ENCODE measurements at places on chromosomes 2 and 18. TPM values are rescaled to one million over a fixed set of nuclear protein-coding genes. Genes with fewer than 3 reads are reported as not detected.

- H3K4me1 ChIP-seq, result peaks cover 21% of the 10 kb centered on the region
- H3K27ac ChIP-seq, result peak overlapping the region; percentile 74
- no peak overlapping the region for H3K4me3 ChIP-seq
- H3K27me3 ChIP-seq, result no peaks in the 10 kb centered on the region
These were observed 98.8 kb upstream of the EML6 start for GRCh38 chr2:54624591-54625071.

DNA sequence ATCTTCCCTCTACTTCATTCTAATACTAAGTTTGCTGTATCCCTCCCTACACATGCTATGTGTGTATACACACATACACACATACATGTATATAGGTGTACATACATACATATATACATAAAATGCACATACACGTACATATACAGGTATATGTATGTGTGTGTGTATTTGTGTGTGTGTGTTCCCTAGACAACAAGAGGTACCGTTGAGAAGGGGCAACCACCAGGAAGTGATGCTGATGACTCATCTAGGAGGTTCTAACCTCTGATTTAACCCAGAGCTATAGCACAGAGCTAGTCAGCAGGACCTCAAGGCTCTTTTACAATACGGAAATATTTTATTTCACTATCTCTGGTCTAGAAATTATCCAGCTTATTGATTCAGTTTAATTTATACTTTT is 139.2 kb downstream of the LAMA3 start:
- DNase-seq, result no peak
- no peaks in the 10 kb centered on the region for H3K27me3 ChIP-seq
- H3K36me3 ChIP-seq, result no peaks in the 10 kb centered on the region
- no peak overlapping the region for H3K4me3 ChIP-seq
- H3K27ac ChIP-seq, result no peak overlapping the region

DNA sequence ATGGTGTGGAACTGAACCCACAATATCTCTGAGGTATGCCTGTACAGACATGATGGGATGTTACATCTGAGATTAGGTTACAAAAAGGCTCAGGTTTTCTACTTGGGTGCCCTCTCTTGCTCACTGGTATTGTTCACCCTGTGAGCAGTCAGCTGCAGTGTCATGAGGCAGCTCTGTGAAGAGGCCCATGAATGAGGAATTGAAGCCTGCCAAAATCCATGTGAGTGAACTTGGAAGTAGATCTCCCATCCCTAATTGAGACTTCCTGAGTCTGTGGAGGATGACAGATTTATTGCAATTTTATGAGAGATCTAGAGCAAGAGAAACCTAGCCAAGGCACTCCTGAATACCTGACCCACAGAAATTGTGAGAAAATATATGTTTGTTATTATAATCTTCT is 404.9 kb upstream of the ZEB2 start:
- no peaks in the 10 kb centered on the region for H3K27me3 ChIP-seq
- H3K4me3 ChIP-seq, result no peak overlapping the region
- H3K4me1 ChIP-seq, result no peaks in the 10 kb centered on the region

DNA sequence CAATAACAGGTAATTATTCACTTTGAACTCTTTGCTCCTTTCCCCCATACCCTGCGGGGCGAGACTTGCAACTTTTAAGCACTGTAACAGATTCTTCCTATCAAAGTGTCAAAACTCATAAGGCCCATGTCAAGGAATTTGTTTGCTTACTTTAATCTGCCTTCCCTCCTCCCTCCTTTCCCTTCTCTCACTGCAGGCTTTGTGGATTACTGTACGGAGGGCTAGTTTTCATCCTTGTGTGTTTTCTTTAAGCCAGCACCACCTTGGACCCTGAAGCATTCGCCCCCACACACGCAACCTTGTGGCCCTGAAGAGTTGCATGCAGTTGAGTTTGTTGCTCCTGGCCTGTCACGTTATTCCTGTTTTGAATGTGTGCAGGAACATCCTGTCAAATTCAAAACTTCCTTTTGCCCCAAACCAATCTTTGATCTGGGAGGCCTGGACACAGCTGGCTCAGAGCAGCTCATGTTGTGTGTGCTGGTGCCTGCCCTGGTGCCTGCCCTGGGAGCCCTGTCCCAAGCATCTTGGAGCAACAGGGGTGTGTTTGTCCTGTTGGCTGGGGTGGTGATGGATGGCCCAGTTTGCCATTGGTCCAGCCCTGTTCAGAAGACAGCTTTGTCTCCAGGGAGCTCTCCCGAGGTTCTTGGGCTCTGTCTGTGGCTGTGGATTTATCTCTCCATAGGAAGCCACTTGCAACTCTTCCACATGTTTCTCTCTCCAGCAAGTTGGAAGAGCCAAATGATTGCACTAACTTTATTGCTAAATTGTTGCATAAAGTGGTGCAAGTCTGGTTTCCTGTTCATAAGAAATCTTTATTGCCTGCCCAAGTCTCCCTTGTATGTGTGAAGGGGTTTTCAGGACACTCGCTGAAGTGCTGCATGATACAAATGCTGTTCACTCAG is 199.6 kb downstream of the VAPA start:
- H3K4me1 ChIP-seq, result peaks cover 9% of the 10 kb centered on the region
- no peak overlapping the region for H3K27ac ChIP-seq
- H3K4me3 ChIP-seq, result no peak overlapping the region
- H3K27me3 ChIP-seq, result no peaks in the 10 kb centered on the region
- no peaks in the 10 kb centered on the region for H3K36me3 ChIP-seq

DNA sequence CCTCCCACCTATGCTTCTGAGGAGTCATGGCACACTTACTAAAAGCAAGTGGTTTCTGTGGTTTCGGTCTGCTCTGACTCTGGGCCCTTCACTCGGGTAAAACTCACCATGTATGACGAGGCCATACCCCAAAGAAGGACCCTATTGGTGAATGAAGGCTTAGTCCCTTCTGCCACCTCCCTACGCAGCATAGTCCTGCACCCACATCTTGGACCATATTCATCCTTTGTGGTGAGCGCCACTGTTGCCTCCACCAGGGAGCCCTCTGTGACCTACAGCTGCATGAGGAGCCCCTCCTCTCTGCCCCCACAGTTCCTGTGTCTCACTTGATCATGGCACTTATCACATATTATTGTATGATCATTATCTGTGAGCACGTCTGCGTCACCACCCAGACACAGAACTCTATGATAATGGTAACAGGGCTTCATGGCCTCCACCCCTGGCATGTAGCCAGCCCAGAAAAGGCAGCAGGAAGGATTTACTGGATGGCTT is 113.3 kb downstream of the TFCP2L1 start:
- no peaks in the 10 kb centered on the region for H3K27me3 ChIP-seq
- H3K4me3 ChIP-seq, result no peak overlapping the region
- no peak for DNase-seq
- no peak overlapping the region for H3K27ac ChIP-seq

DNA sequence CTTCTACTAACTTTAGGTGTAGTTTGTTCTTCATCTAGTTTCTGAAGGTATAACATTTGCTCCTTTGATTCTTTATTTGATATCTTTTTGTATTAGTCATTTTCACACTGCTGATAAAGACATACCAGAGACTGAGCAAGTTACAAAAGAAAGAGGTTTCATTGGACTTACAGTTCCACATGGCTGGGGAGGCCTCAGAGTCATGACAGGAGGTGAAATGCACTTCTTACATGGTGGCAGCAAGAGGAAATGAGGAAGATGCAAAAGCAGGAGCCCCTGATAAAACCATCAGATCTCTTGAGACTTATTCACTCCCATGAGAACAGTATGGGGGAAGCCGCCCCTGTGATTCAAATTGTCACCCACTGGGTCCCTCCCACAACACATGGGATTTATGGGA is 544.4 kb upstream of the DSEL start:
- DNase-seq, result no peak
- no peak overlapping the region for H3K4me3 ChIP-seq
- H3K36me3 ChIP-seq, result no peaks in the 10 kb centered on the region
- no peaks in the 10 kb centered on the region for H3K27me3 ChIP-seq
- no peaks in the 10 kb centered on the region for H3K4me1 ChIP-seq
- H3K27ac ChIP-seq, result no peak overlapping the region

PARD3B gene
- polyA plus RNA-seq, result 14.6 TPM

DNA sequence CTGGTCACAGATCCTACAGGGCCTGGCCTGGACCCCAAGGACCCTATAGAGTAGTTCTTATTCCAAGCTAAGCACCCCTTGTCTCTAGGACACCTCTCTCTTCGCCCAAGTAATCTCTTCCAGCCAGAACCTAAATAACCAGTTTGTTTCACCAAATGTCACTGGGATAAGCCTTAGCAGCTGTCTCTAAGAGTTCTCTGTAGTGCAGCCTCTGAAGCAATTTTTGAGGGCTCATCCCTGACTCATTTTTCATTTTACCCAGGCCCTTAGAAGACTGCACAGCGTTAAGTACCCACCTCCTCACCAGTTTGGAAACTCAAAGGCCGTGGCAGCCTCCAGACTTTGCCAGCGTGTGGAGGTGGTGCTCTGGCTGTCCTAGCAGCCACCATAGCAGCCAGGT is 290.1 kb upstream of the SIX2 start:
- H3K27ac ChIP-seq, result no peak overlapping the region
- H3K4me3 ChIP-seq, result no peak overlapping the region
- no peaks in the 10 kb centered on the region for H3K27me3 ChIP-seq
- H3K4me1 ChIP-seq, result no peaks in the 10 kb centered on the region

DNA sequence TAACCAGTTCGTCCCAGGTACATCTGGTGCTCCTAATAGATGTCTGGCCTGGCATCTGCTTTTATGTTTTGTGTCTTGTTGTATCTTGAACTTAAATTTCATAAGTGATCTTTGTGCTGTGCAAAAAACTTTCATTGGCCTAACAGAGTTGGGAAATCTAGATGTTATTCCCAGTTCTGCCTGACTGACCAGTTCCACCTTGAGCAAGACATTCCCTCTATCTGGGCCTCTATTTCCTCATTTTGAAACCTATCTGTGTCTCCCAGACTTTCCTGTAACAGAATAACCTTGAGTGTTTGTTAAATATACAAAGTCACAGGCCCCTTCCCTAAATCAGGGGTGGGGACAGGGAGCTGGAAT is 90.5 kb upstream of the MSH2 start:
- DNase-seq, result no peak
- peaks cover 25% of the 10 kb centered on the region for H3K4me1 ChIP-seq
- H3K27ac ChIP-seq, result no peak overlapping the region
- H3K27me3 ChIP-seq, result no peaks in the 10 kb centered on the region

EFHD1 gene
- polyA plus RNA-seq, result 51.5 TPM

GRCh38 chr18:31039426-31039825 is 3.1 kb downstream of the DSC3 start:
- H3K27ac ChIP-seq, result no peak overlapping the region
- DNase-seq, result no peak
- no peaks in the 10 kb centered on the region for H3K27me3 ChIP-seq
- no peaks in the 10 kb centered on the region for H3K36me3 ChIP-seq
- no peak overlapping the region for H3K4me3 ChIP-seq
- no peaks in the 10 kb centered on the region for H3K4me1 ChIP-seq

- no peaks in the 10 kb centered on the region for H3K27me3 ChIP-seq
- no peak for DNase-seq
- no peaks in the 10 kb centered on the region for H3K36me3 ChIP-seq
- H3K27ac ChIP-seq, result no peak overlapping the region
These were observed 12.2 kb downstream of the SESTD1 start for GRCh38 chr2:179252423-179252822.

DNA sequence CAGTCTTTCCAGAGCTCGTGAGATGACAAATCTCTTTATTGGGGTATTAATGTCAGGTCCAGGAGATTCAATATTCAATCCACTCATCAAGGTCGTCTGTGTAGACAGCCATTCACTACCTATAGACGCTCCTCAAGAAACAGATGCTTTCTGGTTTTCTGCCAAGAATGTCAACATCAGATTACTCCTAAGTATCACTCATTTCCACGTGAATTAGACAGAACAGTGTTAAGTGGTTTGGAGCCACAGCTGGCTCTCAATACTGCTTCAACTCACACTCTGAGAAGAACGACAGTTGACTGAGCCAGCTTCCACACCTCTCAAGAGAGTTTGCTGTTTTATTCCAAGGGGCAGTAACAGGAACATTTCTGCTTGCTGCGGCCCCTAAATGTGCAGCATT is 113.5 kb upstream of the NEDD4L start:
- no peak overlapping the region for H3K4me3 ChIP-seq
- no peaks in the 10 kb centered on the region for H3K27me3 ChIP-seq
- no peaks in the 10 kb centered on the region for H3K4me1 ChIP-seq
- DNase-seq, result no peak
- no peak overlapping the region for H3K27ac ChIP-seq
- no peaks in the 10 kb centered on the region for H3K36me3 ChIP-seq

CDH20 gene
- polyA plus RNA-seq, result 0.88 TPM

DNA sequence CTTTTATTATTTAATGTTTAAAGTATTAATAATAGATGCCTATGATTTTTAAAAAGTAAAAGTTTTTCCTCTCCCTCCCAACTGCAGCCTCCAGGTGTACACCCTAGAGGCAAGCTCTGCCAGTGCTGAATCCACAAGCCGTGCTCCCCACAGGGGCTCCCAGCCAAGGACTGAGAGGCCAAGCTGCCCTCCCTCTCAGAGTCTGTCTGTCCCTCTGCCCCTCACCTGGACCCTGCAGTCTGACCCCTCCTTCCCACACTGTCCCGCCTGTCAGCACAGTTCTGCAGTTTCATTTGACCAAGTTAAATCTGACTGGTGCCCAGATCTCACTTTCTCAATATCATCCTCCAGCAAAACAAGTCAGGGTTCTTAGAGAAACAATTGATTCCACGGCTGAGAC is 14.8 kb upstream of the PROC start:
- DNase-seq, result no peak
- H3K36me3 ChIP-seq, result no peaks in the 10 kb centered on the region
- no peak overlapping the region for H3K27ac ChIP-seq
- no peaks in the 10 kb centered on the region for H3K27me3 ChIP-seq

GRCh38 chr2:28870146-28870891 is at the start of gene TRMT61B:
TRMT61B (minus strand) TSS chr2:28870309; CDS start chr2:28870277, 32 bp downstream.
- H3K36me3 ChIP-seq, result no peaks in the 10 kb centered on the region
- H3K27me3 ChIP-seq, result no peaks in the 10 kb centered on the region
- H3K27ac ChIP-seq, result peak within 1 kb of the TSS; percentile 3
- peaks cover 7% of the 10 kb centered on the region for H3K4me1 ChIP-seq
- H3K4me3 ChIP-seq, result peak within 1 kb of the TSS; percentile 64

MATN3 gene
- polyA plus RNA-seq, result 2.7 TPM

DNA sequence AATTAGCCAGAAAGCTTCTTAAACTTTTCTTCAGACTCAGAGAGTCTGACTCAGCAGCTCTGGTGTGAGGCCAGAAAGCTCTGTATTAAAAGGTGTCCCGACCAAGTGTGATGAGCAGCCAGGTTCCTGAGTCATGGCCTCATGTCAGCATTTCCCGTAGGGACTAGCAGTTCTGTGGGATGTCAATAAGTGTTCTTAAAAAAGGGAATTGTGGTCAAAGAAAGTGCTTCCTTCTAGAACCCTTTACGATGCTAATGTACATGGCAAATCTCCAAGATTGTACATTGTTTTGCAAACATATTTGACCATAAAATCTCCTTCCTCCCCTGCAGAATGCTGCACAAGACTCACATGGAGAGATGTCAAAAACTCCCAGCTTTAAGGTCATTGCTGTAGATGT is 80.1 kb downstream of the PLA2R1 start:
- no peaks in the 10 kb centered on the region for H3K27me3 ChIP-seq
- H3K36me3 ChIP-seq, result no peaks in the 10 kb centered on the region
- H3K4me3 ChIP-seq, result no peak overlapping the region
- no peak overlapping the region for H3K27ac ChIP-seq
- DNase-seq, result no peak

GRCh38 chr2:5946225-5947115 is 254.3 kb downstream of the SOX11 start:
- DNase-seq, result no peak
- no peaks in the 10 kb centered on the region for H3K36me3 ChIP-seq
- H3K4me3 ChIP-seq, result no peak overlapping the region
- no peaks in the 10 kb centered on the region for H3K27me3 ChIP-seq

Data from testis (tissue), 5 donors.